ENCODE measurements at places on chromosomes 3 and 15. TPM values are rescaled to one million over a fixed set of nuclear protein-coding genes. Genes with fewer than 3 reads are reported as not detected.

Gene GPR160
- 0.52 TPM for polyA plus RNA-seq

Gene ACOX2
- polyA plus RNA-seq = 2.2 TPM

Gene MEX3B
- 0.57 TPM for polyA plus RNA-seq

Gene ANKRD34C
- 0.03 TPM for polyA plus RNA-seq

Gene MEGF11
- polyA plus RNA-seq = 0.04 TPM

Gene C3orf70
- polyA plus RNA-seq = 0.13 TPM

Gene KCNAB1
- 1.1 TPM for polyA plus RNA-seq

Gene PROK2
- polyA plus RNA-seq = not detected

Gene LMLN
- polyA plus RNA-seq = 2.6 TPM

Gene ADGRG7
- polyA plus RNA-seq = not detected

Gene CLDN18
- polyA plus RNA-seq = not detected

Gene MBD4
- polyA plus RNA-seq = 30.4 TPM

Gene CASR
- polyA plus RNA-seq = not detected
